ENCODE measurements at places on chromosomes 4 and X.

DNA sequence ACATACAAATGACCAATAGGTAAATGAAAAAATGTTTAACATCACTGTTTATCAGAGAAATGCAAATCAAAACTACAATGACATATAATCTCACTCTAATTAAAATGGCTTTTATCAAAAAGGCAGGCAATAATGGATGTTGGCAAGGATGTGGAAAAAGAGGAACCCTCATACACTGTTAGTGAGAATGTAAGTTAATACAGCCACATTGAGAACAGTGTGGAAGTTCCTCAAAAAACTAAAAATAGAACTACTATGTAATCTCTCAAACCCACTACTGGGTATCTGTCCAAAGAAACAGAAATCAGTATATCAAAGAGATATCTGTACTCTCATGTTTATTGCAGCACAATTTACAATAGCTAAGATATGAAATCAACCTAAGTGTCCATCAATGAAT lies 165.9 kb upstream of the HHIP start:
- DNase-seq: no peak

- no peak for DNase-seq
These were observed 105.8 kb upstream of the NWD2 start for GRCh38 chr4:37138789-37139188.

DNA sequence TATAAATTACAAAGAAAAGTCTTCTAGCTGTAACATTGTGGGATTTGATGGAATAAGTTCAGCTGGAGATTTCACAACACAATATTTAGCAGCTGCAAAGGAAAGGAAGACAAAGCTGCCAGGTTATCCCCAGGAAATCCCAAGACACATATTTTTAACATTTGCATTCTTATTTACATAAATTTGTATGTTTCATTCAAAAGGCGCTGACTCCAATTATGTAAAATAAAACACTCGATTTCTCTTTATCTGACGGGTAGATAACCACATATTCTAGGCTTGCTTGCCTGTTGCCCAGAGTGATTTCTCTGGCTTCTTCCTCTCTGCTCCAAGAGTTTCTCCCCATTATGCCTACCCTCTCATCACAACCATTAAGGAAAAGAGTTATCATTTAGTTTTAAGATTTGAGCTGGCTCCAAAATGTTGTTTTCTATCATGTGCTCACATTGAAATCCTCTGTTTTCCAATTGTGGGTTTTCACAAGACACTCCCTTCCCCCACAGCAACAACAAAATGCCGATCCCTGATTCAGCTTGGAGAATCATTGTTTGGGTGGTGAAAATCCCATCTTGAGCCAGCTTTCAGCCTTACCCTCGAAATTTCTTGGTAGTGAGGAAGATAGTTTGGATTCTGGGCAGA lies 128.2 kb upstream of the RASGEF1B start:
- DNase-seq: no peak

DNA sequence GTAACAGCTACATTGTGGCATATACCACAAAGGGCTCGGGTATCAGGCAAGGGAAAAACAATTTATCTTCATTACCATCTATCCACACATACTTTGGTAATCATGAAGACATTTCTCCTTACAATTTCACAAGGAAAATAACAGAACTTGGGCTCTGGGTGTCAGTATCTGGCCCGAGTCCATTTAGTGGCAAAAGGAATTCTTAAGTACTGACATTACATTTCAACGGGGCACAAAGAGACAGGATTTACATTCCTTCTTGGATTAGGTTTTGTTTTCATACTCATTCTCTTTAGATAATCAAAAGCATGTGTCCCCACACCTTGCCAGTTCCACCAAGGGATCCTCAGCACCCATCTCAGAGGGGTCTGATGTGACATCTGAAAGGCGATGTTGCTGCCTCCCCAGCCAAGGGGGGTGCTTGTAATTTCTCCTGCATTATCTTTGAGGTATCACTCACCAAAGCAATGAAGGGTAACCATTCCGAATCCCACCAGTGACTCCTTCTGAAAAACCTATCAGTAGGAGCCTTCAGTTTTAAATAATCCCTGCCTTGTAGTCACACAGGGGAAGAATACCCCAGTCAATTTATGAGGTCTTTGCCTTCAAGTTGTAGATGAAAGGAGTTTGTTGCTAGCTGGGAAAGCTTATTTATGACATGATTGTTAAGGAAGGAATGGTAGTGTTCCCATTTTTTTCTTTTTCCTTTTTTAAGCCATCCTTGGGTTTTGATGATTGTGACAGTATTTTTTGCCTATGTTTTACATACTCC lies 118.6 kb downstream of the PALLD start:
- no peak for DNase-seq

GRCh38 chr4:40244606-40245005 lies 47.8 kb downstream of the RHOH start:
- DNase-seq: no peak

GRCh38 chr4:183986971-183987946 lies 82.2 kb downstream of the STOX2 start:
- no peak for DNase-seq

DNA sequence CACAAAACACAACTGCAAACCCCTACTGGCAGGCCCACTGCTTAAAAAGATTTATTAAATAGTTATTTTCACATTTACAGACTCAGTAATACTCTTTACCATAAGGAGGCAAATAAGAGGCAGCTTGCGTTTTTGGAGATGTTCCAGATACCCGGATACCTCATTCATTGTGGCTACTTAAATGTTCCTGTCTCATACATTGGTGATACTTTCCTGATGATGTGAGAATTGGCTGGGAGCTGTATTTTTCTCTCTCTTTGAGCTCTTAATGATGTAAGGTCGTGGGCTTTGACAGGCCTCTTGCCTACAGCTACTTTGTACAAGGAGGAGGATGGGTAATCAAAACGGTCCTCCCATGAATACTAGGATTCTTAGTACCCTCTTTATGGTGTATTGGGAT lies 101.5 kb downstream of the AKAP4 start:
- no peak for DNase-seq

GRCh38 chr4:73447671-73448070 lies 11.7 kb downstream of the AFP start:
- no peak for DNase-seq

DNA sequence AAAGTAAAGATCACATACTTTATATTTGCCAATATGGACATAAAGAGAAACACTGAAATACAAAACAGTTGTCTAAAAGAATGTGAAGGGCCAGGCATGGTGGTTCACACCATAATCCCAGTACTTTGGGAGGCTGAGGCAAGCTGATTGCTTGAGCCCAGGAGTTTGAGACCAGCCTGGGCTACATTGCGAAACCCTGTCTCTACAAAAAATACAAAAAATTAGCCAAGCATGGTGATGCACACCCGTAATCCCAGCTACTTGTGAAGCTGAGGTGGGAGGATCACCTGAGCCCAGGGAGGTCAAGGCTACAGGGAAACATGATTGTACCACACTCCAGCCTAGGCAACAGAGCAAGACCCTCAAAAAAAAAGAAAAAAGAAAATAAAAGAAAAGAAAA lies 11.8 kb downstream of the RBM47 start:
- no peak for DNase-seq

GRCh38 chr4:116438981-116439729 lies 646.2 kb downstream of the TRAM1L1 start:
- no peak for DNase-seq

GRCh38 chr4:183588169-183588675 lies 70.8 kb downstream of the RWDD4 start:
- DNase-seq: no peak

DNA sequence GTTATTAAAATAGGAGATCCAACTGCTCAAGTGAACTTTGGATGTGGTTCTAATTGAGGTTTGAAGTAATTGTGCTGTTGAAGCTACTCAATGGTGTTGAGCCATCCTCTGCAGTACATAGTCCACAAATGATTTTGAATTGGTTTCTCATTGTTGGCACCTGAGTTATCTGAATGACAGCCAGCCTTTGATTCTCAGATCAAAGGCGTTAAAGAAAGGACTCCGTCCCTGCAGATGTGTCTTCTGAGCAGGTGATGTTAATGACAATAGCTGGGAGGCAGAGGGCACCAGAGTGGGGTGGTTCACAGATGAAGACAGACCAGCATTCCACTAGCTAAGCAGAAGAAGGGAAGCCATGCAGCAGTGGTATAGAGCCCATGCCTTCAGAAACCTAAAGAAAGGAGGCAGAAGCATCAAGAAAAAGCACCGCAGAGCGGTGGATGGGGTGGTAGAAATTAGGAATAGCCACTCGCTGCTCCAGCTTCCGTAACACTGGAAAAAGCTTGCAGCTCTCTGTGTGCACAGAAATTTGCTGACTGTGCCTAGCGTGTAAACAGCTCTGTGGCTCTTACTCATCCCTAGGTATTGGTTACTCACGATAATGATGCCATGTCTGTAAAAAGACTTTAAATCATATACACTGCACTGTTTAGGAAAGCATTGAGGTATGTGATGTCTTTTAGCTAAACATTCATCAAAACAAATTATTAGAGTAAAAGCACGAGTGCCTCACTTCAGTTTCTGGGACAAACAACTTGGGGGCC lies 79.2 kb upstream of the CLCN4 start:
- DNase-seq: no peak

DNA sequence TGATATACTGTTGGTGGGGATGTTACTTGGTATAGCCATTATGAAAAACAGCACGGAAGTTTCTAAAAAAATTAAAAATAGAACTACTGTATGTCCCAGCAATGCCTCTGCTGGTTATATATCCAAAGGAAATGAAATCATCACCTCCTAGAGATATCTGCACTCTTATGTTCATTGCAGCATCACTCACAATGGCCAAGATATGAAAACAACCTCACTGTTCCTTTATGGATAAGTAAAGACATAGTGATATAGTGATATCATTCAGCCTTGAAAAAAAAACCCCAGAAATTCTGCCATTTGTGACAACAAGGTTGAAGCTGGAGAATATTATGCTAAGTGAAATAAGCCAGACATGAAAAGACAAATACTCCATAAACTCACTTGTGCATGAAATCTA lies 543.8 kb upstream of the SLIT2 start:
- DNase-seq: no peak

GRCh38 chr4:110967936-110968335 lies 345.1 kb upstream of the PITX2 start:
- DNase-seq: no peak

Measured in activated CD8-positive, alpha-beta memory T cell treated with anti-CD3 and anti-CD28 coated beads for 1 hour (primary cell).